Activated naive CD8-positive, alpha-beta T cell treated with anti-CD3 and anti-CD28 coated beads, Interleukin-2, amount 50 U/mL, for 16 hours (primary cell): ENCODE measurements at places on chromosomes 5 and 9.

GRCh38 chr9:91986248-91986647 lies 36.2 kb upstream of the ROR2 start:
- no peak for DNase-seq

DNA sequence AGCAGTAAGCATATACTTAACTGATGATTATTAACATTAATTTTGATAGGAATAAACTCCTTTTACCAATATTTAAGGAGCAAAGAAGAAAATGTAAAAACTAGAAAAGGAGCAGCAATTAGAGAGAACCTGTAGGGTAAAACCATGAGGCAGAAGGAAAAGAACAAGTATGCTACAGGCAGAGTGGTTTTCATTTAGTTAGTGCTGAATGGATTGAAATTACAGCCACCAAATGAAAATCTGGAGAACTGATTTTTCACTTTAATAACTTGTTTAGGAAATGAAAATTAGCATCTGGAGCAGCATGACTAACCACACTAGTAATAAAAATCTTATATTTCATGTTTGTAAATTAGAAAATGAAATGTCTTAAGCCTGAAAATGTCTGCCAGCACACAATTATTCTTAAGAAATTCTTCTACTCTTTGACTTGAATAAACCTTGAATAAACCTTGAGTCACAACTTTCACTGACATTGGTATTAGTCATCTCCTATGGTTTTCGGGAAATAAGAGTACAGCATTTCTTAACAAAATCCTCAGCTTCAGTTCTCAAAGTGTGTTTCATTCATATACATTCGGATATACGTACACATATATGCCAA lies 1504.9 kb upstream of the C9orf72 start:
- no peak for DNase-seq

DNA sequence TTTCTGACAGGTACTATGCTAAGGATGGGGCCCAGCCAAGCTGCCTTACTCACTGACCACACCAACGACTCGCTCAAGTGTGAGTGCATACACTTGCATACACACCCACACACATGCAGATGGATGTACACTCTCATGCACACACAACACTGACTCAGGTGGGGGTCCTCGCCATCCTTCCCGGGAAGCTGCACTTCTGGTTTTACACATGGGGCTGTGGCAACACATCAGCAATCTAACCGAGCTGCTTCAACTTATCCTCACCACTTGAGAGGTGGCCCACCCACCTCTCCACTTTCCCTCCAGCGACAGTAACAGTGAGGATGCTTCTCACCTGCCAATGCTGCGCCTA lies 67.2 kb upstream of the SLC25A51 start:
- no peak for DNase-seq

GRCh38 chr5:135615581-135616260 lies 36.9 kb upstream of the CXCL14 start:
- DNase-seq, result no peak

- no peak for DNase-seq
These were observed 297.9 kb upstream of the EDIL3 start for GRCh38 chr5:84682531-84682930.

DNA sequence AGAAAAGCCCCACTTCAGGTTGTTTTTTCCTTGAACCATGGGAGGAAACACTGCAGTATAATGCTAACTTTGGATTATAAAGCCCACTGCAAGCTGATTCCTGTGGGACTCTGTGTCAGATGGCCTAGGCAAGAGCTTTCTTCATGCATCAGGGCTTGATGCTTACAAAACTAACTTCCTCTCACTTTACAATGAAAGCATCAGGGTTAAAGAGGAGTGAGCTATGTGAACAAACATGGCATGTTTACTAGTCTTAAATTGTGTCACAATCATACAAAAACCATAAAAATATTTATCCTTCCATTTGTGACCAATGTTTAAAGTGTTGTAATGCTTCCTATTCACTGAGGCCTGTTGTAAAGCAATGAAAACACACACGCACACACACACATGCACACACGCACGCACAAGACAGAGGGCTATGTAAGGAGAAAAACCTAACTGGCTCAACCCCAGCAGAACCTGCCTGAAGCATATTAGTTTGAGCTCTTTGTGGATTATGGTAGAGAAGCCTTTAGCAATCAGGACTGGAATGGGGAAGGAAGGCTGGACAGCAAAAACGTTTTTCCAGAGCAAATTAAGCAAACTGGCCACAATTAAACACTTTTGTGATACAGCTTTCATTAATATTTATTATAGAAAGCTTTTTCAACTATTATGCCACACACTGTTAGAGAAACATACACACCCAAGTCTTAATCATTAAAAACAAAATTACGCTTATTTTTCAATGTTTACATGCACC lies 122.2 kb downstream of the AUH start:
- DNase-seq, result no peak

GRCh38 chr9:11269036-11269435 lies 656.2 kb upstream of the PTPRD start:
- no peak for DNase-seq

DNA sequence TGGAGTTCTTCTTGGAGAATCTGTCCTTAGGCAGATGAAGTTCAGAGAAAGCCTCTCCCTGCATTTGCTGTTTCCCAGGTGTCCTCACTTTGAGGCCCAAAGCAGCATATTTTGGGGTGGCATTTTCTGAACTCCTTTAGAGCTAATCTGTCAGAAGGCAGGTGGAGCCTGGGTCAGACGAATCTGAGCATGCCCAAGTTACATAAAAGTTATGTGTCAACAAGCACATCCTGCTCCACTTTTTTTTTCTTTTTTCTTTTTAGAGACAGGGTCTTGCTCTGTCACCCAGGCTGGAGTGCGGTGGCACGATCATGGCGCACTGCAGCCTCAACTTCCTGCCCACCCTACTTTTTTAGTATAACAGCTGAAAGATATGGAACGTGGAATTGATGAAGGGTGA lies 41.3 kb upstream of the HSPA9 start:
- DNase-seq, result no peak

- DNase-seq, result no peak
These were observed 155.0 kb downstream of the TMEM167A start for GRCh38 chr5:82922086-82922734.

- DNase-seq, result no peak
These were observed 78.0 kb downstream of the AMBP start for GRCh38 chr9:114000063-114000454.

DNA sequence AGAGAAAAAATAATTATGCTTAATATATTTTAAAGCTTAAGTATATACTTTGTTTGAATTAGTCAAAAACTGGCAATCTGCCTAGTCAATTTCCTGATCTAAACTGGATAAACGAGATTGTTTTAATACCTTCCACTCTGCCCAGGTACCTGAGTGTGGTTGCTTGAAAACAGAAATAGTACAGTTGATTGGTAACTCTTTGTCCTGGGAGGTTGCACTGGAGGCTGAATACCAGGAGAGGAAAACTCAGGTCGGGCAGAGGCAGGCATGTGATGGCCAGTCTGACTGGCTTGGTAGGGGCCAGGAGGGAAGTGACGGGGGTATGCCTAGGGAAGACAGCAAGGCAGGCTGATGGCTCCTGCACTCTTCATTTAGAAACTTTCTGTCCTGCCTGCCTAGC lies 80.2 kb downstream of the PIK3R1 start:
- DNase-seq, result no peak

DNA sequence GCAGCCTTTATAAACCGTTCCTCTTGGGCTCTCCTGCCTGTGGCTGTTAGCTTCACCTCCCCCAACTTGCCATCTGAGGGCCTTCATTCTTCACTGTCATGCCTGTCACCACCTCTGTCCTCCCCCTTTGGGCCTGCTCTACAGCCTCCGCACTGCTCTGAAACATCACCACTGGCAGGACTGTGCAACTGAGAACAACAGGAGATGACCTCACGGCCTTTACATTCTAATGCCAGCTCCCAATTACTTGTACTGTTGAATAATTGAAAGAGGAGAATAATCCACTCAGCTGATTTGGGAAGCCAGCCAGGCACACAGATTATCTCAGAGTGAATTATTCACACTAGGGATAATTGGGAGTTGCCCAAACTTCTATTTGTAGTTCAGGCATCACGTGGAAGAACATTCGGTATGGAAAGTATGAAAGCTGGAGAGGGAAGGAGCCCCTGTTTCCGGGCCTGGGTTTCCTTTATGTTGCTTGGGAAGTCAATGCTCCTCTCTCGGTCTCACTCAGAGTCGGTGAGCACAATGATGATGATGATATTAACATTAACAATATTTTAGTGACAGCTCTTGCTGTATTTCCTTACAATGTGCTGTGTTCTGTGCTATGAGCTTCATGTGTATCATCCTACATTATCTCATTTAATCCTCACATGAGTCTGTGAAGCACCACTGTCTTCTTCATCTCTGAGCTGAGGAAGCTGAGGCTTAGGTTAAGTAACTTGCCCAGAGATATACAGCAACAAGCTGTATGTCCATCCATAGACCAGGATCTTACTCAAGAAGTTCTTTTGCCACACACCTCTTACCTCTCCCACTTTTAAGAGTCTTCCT lies 99.3 kb upstream of the LRRTM2 start:
- DNase-seq, result no peak

- no peak for DNase-seq
These were observed 2.1 kb downstream of the C9orf78 start for GRCh38 chr9:129832982-129833381.

GRCh38 chr5:111779922-111780292 lies 22.9 kb upstream of the NREP start:
- no peak for DNase-seq

DNA sequence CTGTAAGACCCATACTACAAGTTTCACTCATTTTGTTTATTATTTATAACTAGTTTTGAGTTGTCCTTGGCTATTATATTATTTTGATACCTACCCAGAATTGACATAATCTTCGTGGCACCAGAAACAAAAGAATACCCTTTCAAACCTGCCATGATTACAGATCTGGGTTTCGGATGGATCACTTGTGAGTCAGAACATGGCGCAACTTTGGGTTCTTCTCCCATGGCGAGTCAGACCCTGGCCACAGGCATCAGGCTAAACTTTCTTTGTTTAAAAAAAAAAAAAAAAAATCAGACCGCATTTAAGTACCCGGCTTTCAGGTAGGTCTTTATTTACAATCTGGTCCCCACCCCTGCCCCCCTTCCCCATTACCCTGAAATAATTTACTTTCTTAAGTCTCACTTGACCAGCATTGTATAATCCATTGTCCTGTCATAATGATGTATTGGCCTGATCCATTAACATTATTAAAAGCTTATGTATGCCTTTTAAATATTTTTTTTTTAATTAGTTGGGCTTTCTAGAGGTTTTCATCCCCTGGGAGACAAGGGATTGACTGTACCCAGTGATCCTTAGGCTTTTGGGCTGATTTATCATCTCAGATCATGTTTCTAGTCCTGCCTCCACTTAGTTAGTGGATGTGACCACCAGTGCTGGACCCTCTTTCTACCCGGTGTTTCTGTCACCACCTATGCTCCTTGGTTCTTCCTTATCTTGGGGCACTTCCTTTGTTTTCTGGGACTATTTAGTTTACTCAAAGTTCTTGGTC lies 43.9 kb downstream of the F2RL2 start:
- no peak for DNase-seq

DNA sequence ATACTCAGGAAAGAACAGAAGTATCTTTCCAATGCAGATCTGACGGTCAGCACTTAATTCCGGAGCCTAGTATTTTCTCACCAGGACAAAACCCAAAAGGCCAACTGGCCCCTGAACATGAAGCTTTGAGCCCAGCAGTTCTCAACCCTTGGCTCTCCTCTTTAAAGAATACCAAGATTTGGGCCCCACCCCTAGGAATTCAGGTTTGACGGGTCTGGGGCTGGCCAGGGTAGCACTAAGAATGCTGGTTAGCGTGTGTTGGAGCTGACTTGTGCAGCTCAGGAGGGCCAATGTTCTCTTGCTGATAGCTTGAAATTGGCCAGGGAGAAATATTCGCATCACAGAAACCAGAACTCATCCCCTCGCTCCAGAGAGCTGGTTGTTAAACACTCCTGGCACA lies 88.3 kb upstream of the PTCH1 start:
- no peak for DNase-seq
